ENCODE measurements at places on chromosomes 3 and 15.

GRCh38 chr15:69562116-69562515, 109.5 kb downstream of the RPLP1 start:
- DNase-seq, result no peak

GRCh38 chr3:17431004-17431403, 311.4 kb downstream of the TBC1D5 start:
- no peak for DNase-seq

DNA sequence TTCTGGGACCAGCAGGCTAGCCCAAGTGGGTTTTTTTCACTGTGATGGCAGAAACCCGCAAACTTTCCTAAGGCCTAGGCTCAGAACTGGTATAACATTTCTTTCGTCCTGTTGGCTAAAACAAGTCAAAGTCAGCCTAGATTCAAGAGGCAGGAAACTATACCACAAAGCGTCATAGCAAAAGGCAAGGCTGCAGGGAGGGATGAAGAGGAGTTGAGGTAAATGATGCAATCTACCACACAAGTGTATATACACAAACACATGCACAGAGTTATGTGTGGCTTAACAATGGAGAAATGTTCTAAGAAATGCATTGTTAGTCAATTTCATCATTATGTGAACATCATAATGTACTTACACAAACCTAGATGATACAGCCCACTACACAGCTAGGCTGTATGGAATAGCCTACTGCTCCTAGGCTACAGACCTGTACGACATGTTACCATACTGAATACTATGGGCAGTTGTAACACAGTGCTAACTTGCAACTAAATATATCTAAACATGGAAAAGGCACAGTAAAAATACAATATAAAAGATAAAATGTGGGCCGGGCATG, 225.6 kb downstream of the TBL1XR1 start:
- no peak for DNase-seq

DNA sequence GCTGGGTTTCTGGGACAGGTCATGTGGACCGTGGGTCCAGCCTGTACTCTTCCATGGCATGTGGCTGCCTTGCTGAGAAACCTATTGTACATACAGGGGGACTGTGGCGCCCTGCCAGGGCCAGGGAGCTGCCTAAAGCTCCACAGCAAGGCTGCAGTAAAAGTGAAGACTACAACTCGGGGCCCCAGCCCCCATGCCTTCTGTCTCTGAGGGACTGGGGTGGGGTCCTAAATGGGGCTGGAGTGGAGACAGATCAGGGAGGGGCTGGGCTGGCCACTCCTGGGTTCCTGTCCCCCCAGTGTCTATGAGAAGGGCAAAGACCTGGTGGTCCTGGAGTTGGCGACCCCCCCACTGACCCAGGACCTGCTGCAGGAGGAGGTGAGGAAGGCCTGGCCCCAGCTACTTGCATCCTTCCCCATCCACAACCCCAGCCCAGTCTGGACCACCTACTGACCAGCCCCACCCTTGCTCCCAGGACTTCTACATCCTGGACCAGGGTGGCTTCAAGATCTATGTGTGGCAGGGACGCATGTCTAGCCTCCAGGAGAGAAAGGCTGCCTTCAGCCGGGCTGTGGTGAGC, 7.3 kb downstream of the VILL start:
- DNase-seq, result no peak

GRCh38 chr3:136836511-136837156, 17.7 kb downstream of the SLC35G2 start:
- DNase-seq, result no peak

- DNase-seq, result no peak
These were observed 402.4 kb downstream of the MAGI1 start for GRCh38 chr3:65636326-65636725.

DNA sequence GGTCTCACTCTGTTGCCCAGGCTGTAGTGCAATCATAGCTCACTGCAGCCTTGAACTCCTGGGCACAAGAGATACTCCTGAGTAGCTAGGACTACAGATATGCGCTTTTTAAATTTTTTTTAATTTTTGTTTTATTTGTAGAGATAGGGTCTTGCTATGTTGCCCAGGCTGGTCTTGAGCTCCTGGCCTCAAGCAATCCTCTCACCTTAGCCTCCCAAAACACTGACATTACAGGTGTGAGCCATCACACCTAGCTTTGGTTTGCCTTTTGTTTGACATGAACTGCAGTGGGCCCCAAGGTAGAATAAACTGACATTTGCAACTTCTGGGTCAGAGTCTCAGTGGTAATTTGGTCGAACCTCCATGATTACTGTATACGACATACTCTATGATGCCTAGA, 7.9 kb upstream of the GLB1 start:
- DNase-seq, result no peak

DNA sequence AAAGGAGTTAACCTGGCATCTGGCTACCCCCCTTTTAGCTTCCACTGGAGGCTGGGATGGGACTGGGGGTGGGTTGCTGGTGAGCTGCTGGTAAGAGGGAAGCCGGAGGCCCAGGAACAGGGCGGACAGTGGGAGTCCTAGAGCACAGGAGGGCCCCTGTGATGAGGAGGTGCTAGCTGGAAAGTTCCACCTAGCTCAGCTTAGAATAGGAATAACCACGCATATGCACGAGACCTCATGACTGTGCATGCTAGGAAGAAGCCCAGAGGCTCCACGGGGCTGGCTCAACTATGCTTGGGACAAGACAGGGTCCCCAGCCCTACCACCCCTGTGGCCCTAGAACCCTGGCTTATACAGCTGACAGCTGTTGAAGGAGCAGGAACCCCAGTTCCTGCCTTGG, 34.1 kb downstream of the LINGO1 start:
- DNase-seq, result no peak

DNA sequence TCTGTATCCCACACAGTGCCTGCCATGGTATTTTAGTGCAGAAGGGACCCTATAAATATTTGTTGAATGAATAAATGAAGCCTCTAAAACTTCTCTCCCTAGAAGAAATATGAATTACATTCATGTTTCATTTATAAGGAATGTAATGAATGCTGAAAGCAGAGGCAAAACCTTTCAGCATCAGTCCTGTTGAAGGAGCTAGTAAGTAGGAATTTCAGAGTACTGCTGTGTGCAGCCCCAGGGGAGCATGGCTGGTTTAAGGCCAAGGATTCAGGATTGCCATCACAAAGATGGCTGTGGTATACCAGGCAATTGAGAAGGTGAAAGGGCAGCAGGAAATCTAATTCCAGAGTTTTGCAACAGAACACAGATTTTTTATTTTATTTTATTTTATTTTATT, 1131.4 kb downstream of the IGSF11 start:
- DNase-seq, result no peak

- DNase-seq, result no peak
These were observed 24.9 kb upstream of the DNAAF4 start for GRCh38 chr15:55532944-55533343.

GRCh38 chr3:129065720-129066073, 5.1 kb downstream of the GP9 start:
- DNase-seq, result no peak

All from HuH-7 (cell line).